LHCN-M2 (cell line): ENCODE measurements at places on chromosomes 1 and 21. TPM values are rescaled to one million over a fixed set of nuclear protein-coding genes. Genes with fewer than 3 reads are reported as not detected.

- DNase-seq = no peak
These were observed 42.6 kb upstream of the PTGS2 start for GRCh38 chr1:186722711-186723309.

DNA sequence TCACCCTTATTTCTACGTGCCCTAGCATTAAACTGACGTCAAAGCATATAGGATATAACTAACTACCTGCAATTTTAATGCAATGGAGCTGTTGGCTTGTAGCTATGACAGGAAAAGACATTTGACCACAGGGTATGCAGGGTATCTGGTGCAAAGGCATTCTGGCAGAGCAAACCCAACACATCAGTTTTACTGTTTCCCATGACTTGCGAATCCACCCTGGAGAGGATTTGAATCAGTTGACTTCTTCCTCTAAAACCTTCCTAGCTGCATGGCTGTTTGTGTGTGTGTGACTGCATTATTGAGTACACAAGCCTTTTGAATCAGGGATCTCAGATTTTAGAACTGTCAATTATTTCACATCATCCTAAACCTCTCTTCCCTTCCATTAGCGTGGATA lies 41.7 kb upstream of the SYT14 start:
- DNase-seq = no peak

- no peak for DNase-seq
These were observed 113.0 kb upstream of the SLC25A33 start for GRCh38 chr1:9426291-9426711.

DNA sequence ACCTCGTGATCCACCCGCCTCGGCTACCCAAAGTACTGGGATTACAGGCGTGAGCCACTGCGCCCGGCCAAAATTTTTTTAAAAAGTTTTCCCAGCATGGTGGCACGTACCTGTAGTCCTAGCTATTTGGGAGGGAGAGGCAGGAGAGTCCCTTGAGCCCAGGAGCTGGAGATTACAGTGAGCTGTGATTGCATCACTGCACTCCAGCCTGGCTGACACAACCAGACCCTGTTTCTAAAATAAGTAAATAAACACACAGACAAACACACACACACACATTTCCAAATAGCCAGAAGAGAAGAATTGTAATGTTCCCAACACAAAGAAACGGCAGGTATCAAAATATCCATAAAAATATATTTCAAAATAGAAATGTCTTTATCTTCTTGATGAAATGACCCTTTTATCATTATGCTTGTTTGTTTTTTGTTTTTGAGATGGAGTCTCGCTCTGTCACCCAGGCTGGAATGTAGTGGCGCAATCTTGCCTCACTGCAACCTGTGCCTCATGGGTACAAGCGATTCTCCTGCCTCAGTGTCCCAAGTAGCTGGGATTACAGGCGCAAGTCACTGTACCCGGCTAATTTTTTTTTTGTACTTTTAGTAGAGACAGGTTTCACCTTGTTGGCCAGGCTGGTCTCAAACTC lies 9.3 kb downstream of the HES2 start:
- no peak for DNase-seq

GRCh38 chr1:52852854-52853253 lies 10.3 kb downstream of the ZYG11A start:
- no peak for DNase-seq

DNA sequence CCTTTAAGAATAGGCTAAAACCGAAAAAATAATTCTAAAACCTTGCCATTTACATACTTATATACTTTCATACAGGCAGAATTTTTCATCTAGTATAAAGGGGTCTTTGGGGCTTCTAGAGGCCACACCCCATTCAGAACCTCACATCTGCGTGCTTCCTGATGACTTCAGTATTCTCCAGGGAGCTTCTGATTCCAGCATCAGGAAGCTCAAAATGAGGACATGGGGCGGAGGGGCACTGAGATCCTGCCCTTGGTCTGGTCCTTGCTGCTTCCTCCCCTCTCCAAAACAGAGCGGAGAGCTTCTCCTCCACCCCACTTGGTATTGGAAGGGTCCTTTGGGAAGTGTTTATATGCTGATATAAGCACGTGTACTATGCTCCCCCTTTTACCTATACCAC lies 13.8 kb downstream of the PAX7 start:
- DNase-seq = no peak

DNA sequence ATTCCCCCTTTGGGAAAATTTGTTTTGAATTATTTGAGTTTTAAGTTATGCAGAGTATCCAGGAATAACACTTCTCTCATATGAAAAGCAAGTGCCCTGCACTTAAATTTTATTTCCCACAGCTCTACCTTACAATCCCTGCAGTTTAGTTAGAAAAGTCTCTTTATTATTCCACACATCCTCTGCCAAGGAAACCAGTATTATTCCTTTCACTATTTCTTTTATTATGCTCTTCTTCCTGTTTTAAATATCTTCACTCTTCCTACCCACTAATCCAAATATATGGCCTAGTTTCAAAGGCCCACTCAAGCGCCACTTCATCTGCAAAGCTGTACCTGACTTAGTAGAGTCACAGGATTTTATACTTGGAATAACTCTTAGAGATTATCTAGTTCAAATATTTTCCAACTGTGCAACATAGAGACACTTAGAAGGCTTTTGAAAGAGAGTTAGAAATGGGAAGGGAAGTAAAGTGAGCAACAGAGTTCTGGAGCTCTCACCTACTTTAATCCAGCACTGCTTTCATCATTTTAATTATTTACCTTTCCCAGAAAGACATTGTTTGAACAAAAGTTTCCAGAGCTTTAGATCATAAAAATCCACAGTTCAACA lies 97.2 kb upstream of the LYPLAL1 start:
- no peak for DNase-seq

DNA sequence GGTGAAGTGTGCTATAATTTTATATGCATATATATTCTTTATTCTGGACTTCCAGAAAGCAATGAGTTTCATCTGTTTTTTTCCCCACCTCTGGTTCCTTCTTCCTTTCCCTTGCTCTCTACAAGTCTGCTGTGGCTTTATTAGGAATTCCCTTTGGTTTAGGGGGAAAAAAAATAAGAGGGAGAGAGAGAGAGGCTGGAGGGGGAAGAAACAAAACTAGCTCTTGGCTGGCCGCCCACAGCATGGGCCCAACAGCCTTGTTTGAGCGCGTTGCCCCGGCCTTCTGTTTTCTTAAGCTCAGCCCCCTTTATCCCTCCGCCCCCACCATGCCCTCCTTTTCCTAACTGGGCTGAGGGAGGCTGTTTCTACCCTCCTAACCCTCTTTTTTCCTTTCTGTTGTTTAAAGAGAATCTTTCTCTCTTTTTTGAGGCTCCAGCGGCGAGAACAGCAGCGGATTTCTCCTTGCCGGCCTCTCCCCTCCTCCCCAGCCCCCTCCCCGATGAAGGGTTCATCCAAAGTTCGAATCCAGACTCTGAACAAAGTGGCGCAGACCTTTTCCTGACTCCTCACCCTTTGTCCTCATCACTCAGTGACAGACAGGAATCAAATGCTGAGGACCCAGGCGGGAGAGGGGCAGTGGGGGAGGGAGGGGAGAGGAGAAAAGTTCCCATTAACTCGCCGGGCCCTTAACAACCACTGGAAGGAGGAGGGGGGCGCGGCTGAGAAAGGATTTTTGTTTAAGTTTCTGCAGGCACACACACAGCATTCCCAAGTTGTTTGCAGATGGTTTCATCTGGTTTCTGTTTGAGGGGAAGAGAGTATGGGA lies 29.7 kb downstream of the PBX1 start:
- no peak for DNase-seq

GRCh38 chr1:4132352-4133296 lies 232.6 kb upstream of the C1orf174 start:
- DNase-seq = no peak

The DDR2 gene
- 55.3 and 73.1 TPM in 2 replicates for total RNA-seq

The TRNP1 gene
- total RNA-seq = 22.4 and 27.0 TPM in 2 replicates

The TMPRSS2 gene
- total RNA-seq = not detected in 2 replicates

The PPIAL4G gene
- not detected in 2 replicates for total RNA-seq

The NBPF4 gene
- not detected in 2 replicates for total RNA-seq
